ENCODE measurements at places on chromosomes 3 and 15.

DNA sequence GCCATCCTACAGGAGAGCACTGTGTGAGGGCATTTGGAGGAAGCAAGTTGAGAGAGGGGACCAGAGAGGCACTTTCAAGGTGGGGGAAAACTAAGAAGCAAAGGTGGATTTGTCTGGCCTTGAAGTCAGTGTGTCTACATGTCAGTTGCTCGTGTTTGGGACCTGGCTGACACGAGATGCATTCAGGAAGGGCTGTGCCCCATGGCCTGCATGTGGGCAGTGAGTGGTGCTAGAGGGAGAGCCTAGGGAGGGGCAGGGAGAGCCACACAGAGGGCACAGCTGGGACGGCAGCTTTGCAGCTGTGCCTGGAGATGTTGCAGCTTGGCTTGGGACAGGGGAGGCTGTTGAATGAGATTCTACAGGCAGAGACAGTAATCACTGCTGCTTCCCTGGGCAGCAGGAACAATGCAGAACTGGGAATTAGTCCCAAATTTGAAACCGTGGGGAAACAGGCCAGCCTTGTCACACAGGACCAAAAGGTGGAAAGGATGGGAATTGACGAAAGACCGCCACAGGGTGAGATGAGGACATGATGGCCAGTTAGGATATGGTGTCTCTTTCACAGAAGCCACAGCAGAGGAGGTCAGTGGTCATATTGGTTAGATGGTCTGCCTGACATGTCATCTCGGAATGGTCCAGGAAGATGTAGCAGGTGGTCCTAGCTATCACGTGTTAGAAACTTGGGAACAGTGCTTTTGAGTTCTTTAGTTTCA is 10.0 kb downstream of the SEC61A1 start:
- DNase-seq, result no peak

DNA sequence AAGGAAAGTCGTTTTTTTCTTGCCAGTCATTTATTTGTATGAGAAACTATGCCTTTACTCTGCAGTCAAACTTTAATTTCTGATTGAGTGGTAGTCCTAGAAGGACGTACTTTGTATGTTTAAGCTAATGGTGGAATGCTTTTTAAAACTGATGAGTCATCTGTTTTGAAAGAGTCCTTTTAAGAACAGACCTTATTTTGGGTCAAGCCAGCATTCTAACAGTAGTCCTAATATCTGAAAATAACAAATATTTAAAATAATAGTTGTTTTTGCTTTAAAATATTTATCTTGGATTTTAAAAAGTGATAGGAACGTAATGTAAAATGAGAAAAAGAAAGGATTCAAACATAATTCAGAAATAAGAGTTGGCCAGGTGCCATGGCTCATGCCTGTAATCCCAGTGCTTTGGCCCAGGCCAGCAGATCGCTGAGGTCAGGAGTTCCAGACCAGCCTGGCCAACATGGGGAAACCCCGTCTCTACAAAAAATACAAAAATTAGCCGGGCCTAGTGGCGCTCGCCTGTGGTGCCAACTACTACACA is 1.3 kb upstream of the LRRC58 start:
- DNase-seq, result no peak

DNA sequence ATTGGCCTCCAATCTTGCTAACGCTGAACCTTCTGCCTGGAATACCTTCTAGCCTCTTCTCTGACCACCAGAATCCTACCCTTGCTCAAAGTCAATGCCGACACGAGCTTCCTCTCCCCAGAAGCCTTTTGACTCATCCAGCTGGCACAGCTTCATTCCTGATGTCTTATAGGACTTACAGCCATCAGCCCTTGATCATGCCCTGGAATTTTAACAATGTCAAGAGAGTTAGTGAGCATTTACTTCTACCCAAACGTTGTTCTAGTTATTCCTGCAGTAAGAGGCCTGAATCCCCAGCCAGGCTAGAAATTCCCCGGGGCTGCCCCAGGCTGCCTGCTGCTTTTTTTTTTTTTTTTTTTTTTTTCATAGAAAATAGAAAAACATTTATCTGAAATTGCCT is 3.9 kb downstream of the CYP1A2 start:
- DNase-seq, result no peak

- no peak for DNase-seq
Observed at GRCh38 chr3:13518516-13518953, 30.4 kb upstream of the FBLN2 start.

DNA sequence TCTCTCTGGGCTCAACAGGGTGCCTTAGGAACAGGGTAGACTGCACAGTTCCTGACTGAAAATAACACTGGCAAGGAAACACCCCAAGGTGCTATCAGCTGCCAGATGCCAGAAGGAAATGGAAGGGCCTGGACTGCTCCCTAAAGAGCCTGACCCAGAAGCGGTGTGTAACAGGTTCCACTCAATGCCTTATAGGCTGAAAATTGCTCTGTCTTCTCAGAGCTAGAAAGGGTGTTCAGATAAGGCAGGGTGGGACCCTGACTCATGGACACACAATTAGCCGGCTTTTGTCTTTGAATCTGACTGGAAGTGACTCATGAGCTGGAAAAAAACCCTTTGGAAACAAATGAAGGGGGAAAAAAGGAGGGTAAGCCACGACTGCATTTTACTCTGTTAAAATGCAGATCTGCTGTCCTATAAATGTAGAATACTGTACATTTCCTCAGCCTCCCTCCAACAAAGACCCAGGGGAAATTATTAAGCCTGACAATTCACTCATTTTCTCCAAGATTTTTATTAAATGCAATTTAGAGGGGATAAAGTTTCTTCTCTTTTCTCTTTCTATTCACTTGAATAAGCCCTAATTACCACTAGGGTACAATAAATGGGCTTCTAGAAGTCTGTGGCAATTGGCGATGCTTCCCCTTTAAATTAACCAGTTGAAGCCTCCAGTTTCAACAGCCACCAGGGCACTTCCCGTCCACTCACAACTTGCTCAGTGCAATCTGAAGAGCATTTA is 160.2 kb upstream of the TBL1XR1 start:
- DNase-seq, result no peak

DNA sequence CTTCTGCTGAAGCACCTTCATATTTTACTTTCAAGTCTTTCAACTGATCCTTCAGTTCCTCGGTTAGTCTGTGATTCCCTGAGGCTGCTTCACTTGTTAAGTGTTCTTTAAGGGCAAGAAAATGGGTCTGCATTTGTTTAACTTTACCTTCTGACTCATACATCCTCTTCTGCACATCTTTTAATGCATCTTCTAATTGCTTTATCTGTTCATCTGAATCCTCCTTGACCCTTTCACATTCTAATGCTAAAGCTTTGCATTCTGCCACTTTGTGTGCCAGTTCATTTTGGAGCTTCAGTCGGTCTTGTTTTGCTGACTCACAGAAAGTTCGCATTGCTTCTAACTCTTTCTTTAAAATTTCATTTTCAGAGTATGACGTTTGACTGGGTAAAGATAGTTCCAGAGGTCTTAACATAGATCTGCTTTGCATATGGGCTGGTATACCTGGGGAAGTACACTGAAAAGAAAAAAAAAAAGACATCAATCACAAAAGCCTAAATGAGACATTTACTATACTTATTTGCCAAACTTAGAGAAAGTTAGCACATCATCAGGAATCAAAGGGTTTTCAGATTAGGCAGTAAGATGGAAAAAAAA is 94.3 kb downstream of the UACA start:
- DNase-seq, result no peak

DNA sequence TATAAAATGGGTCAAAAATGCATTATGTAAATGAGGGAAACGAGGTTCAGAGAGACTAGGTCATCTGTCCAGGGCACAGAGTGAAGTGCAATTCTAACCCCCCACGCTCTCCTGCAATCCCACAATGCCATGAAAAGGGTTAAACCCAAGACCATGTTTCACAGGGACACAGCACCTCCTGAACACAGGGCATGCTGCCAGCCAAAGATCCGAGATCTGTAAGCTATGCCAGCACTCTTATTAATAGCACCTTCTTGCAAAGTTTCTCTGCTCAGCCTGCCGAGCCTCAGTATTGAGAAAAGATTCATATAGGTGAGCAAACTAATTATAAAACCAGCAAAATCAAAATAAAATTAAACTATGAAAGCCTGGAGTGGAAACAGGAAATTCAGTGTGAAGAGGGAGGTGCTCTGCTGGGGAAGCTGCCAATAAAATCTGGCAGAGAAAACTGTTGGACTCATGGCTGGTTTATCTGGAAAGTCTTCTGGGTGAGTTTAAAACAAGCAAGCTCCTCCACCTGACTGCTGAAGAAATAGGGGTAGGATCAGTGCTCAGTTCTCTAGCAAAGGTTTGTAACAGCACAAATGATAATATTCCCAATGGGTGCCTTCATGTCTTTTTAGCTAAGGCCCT is 50.3 kb downstream of the LRIG1 start:
- DNase-seq, result no peak

- DNase-seq, result no peak
Observed at GRCh38 chr3:42052484-42053351, 38.4 kb upstream of the TRAK1 start.

DNA sequence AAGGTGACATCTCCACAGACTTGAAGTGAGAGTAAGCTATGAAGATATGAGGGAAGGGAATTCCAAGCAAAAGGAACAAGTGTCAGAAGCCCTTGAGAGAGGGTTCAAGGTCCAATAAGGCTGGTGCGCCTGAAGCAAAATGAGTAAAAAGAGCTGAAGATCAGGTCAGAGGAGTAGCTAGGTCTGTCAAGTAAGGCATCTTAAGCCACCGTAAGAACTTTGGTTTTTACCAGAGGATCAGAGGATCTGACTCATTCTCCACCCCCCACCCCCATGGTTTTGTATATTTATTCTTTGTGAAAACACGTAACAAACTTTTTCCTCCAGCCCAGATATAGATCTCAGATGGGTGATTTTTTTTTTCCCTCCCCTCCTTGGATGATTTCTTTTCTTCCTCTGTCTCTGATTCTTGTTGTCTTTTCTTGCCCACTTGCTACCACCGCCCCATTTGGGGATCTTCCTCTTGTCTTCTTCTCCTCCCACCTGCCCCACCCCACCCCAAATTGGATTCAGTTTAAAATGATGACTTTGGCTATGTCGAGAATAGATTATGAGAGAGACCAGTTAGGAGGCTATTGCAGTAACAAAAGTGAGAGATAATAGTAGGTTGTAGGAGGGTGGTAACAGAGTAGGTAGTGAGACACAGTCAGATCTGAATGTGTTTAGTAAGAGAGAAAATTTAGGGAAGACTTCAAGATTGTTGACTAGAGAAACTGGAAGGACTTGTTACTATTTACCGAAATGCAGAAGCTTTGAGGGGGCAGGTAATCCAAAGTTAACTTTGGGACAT is 6.1 kb downstream of the TRMT10C start:
- no peak for DNase-seq

Measured in NCI-H1105 (cell line).